ENCODE measurements at places on chromosomes 1 and 21.

- DNase-seq: peak; percentile 88
Observed at GRCh38 chr1:6581561-6582305, 1.9 kb downstream of the ZBTB48 start.

- DNase-seq: no peak
Observed at GRCh38 chr1:226665505-226666163, 73.4 kb downstream of the ITPKB start.

- DNase-seq: peak; percentile 22
Observed at GRCh38 chr1:93440706-93441105, 7.2 kb upstream of the FNBP1L start.

DNA sequence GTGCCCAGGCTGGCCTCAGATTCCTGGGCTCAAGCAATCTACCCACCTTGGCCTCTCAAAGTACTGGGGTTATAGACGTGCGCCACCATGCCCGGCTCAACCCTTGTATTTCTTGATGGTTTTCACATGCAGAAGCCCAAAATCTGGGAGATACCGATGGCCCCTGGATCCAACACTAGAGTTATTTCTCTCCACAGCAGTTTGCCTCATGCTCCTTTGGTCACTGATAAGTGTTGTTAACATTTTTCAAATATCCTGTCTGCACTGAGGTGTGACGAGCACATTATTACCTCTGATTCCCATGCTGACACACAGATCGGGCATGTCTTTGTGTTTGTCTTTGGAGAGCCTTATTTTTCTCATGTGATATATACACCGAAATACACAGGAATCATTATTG lies 107.0 kb downstream of the KIF26B start:
- no peak for DNase-seq

DNA sequence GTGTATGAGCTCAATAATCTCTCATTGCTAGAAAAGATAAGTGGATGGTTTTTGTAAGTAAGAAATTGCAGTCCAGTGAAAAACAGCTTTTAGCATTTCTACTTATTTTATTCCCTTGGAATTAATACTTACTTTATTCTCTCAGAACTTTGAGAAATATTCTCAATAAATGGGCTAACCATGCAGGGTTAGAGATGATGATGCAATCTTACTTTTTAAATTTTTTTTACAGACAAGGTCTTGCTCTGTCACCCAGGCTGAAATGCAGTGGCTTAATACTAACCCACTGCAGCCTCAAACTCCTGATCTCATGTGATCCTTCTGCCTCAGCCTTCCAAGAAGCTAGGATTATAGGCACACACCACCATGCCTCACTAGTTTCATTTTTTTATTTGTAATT lies 440.8 kb upstream of the ZP4 start:
- no peak for DNase-seq

DNA sequence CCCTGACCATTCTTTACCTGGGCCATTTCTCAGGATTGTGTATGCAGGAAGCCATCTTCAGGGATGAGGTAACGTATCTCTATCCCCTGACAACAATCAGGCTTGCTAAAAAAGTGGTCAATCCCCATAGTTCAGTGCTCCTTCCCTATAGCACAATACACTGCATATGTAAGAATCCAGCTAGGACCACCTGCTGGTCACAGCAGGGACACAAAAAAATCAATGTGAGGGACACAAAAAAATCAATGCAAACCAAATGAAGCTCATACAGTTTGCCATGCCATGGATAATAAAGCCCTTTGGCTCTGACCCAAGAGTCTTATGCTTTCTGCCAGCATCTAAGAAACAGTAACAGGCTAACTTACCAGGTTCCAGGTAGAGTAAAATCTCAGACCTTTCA lies 16.3 kb downstream of the ACBD6 start:
- DNase-seq: no peak

DNA sequence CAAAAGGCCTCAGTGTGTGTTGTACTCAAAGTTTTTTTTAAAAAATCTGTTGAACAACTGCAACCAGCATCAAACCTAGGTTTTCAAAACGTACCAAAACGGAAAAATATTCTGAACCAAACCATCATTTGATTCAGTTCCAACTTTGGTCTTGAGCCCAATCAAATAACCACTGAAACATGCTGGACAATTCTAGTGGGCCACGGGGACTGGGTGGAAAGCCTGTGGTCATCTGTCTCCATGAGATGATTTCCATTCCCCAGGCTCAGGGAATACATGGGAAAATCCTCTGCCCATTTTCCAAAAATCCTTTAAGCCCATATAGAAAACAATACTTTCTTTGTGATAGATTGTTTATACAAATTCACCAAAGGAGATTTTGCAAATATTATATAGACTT lies 22.5 kb downstream of the ITPKB start:
- no peak for DNase-seq

DNA sequence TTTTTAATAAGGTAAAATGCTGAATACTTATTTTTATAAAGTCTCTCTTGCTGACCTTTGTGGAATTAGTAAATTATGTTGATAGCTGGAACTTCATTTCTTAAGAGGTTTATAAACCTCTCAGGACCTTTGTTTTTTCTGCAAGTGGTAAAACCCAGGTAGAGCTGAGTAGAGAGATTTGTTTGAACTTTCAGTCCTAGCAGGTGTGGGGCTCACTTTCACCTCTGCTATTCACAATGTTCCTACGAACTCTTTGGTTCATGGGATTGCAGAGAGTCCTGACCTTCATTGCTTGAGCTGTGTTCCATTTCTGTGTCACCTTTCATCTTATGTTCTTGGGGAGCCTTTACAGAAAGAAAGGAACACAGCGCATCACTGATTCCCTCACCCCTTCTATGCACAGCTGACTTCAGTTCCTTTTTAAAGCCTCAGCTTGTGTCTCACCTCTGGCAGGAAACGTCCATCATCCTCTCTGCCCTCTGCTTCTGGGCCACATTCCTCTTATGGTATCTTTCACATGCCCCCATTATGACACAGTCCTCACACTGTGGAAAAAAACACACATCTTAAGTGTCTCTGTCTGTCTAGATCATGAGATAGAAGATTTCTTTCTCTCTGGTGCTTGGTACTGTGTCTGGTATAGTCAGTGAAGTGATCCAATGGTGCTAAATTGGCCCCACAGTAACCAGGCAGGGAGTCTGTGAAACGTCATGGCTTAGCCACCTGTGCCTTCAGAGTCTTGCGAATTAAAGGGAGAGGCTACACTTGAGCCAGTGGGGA lies 262.5 kb upstream of the B3GALT2 start:
- no peak for DNase-seq

DNA sequence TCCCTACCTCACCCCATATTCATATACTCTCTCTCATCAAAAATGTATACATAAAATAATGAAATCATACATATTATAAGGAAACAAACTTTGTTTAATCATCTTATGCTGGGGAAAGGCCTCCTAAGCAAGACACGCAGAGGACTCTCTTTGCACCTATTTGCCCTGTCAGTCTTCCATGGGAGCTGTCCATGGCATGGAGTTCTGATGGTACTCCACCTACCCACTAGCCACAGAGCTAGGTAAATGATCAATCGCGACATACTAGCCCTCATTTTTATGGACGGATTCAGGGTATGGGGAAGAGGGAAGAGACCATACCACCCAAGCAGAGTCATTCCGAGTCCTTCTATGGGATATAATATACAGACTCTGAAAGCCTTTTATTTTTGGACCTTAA lies 131.0 kb downstream of the CSMD2 start:
- no peak for DNase-seq

- no peak for DNase-seq
Observed at GRCh38 chr1:207581496-207582153, 63.3 kb upstream of the CR1L start.

- no peak for DNase-seq
Observed at GRCh38 chr1:53547231-53547790, 88.1 kb downstream of the DMRTB1 start.

- no peak for DNase-seq
Observed at GRCh38 chr1:167544447-167545093, 9.0 kb downstream of the CREG1 start.

GRCh38 chr1:211722277-211723175 lies 47.1 kb upstream of the NEK2 start:
- DNase-seq: no peak

All from suppressor macrophage treated with lipopolysaccharide for 1 hour (primary cell).